Forelimb muscle (tissue), 1 donor: ENCODE measurements at places on chromosomes 2 and 18.

DNA sequence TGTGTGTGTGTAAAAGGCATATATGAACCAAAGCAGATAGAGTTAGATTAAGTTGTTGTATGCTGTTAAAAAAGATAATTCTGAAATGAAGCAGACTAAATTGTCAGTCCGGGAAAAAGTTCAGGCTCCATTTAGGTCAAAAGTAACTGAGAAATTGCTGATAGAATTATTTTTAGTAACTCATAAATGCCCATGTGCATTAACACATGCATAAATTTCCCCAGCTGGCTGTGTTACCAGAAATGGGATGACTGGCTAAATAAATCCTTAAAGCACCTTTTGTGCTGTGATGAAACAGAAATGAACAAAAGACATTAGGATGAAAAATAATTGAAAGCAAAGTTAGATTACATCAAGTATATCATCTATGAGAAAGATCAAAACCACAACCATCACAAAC lies 111.3 kb downstream of the NYAP2 start:
- DNase-seq, result no peak

- DNase-seq, result no peak
Measured at GRCh38 chr2:158138255-158138654, 36.6 kb downstream of the UPP2 start.

- DNase-seq, result no peak
Measured at GRCh38 chr18:60585670-60586069, 213.1 kb upstream of the MC4R start.

- DNase-seq, result no peak
Measured at GRCh38 chr2:68834737-68835376, 36.3 kb downstream of the BMP10 start.

GRCh38 chr2:64623242-64623850 lies 30.4 kb downstream of the SERTAD2 start:
- DNase-seq, result no peak

GRCh38 chr2:2831633-2832032 lies 500.6 kb upstream of the MYT1L start:
- no peak for DNase-seq

- no peak for DNase-seq
Measured at GRCh38 chr2:54906716-54907115, 143.5 kb downstream of the RTN4 start.

DNA sequence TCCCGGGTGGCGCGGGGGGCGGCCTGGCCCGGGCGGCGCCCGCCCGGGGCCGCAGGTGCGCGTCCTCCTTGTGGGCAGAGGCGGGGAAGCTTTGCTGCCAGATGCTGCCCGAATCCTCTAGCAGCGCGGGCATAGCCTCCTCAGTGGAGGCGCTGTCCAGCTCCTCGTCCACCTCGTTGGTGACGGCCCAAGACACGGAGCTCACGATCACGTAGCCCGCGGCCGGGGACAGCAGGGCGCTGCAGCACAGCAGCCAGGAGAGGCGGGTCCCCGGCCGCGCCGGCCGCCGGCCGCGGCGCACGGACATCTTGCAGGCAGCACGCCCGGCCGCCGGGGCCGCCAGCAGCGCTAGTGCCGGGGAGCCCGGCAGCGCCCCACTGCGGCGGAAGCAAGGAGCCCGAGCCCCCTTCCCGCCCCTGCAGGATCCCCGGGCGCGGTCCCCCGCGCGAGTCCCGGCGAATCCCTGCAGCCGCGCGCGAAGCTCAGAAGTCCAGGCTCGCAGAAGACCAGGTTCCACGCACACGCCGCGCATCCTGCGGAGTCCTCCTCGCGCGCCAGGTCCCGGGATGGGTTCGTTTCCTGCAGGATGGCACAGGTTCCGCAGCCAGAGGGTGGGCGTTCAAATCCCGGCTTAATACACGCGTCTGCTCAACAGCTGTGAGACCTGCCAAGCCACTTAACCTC lies at the start of gene CREG2:
TSS of gene CREG2 (minus strand) at position 353 of the 684 bp plus-strand sequence. CDS start at position 307, 46 bp downstream.
- DNase-seq, result peak; percentile 19

DNA sequence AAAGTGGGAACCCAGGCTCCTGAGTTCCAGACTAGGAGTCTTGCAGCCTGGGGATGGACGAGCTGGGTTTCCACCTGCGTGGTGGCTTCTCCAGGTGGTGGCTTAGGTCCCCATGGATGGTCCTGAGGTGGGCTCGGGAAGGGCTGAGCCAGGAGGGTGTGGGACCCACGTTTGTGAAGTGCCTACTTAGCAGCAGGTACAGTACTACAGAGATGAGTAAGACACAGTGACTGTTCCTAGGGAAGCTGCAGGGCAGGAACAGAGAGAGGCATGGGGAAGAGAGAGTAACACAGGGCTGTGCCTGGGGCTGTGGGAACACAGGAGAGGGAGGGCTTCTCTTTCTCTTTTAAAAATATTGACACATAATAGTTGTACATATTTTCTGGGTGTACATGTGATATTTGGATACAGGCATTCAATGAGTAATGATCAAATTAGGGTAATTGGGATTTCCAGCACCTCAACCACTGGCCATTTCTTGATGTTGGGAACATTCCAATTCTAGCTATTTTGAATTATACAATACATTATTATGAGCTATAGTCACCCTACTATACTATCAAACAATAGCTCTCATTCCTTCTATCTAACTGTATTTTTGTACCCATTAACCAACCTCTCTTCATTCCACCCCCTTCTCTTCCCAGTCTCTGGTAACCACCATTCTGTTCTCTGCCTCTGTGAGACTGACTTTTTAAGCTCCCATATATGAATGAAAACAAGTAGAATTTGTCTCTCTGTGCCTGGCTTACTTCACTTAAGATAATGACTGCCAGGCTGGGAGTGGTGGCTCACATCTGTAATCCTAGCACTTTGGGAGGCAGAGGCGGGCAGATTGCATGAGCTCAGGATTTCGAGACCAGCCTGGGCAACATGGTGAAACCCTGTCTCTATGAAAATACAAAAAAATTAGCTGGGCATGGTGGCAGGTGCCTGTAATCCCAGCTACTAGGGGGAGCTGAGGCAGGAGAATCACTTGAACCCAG lies 15.0 kb downstream of the TOGARAM2 start:
- no peak for DNase-seq

DNA sequence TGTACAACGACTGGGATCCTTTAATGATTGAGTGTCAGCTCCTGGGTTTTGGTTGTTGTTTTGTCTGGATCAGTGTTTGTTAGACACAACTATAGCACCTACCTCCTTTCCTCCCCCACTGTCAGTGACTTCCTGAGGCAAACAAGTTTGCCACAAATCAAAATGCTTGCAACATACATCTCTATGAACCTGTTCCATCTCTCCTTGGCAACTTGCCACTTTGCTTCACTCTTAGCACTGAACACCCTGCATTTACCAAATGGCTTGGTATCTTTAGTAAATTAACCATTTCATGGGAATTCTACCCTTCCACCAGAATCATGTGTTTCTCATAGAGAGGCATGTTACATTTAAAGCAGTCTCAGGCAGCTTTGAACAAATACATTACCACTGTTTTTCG lies 301.1 kb upstream of the TANK start:
- no peak for DNase-seq

- DNase-seq, result no peak
Measured at GRCh38 chr2:88626171-88627054, 851 bp downstream of the EIF2AK3 start.

- DNase-seq, result no peak
Measured at GRCh38 chr2:208608122-208608835, 201.7 kb downstream of the PTH2R start.

DNA sequence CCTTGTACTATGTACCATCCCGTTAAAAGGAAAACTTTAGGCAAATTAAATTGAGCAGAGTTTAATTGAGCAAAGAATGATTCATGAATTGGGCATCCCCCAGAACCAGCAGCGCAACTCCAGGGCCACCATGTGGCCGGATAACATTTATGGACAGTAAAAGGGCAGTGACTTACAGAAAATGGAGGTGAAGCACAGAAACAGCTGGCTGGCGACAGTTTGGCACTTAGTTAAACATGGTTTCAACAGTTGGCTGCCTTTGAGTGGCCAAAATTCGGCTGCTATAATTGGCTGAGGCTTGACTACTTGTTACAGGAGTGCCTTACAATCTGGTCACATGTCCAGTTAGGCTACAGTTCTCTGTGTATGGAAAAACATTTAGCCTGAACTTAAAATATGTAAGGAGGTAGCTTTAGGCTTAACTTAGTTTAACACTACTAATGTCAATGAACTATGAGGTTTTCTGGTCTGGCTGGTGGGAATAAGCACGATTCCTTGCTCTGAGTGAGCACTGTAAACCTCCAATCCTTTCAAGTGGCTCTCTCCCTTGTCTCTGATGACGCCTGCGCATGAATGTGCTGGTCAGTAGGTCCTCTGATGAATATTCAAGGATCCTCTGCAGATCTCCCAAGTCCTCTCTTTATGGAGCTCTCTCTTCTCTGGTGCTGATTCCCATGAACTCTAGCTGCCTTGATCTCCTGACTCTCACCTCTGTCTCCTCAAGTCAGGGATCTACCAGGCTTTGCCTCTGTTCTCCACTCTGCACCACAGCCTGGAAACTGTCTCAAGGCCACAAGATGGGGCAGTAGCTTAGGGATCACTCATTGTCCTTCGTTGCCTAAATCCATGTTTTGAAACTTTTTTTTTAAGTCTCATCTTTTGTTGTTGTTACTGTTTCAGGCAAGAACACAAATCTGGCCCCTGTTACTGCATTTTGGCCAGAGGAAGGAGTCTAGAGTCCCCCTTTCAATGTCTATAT lies 24.4 kb upstream of the RAB31 start:
- no peak for DNase-seq

DNA sequence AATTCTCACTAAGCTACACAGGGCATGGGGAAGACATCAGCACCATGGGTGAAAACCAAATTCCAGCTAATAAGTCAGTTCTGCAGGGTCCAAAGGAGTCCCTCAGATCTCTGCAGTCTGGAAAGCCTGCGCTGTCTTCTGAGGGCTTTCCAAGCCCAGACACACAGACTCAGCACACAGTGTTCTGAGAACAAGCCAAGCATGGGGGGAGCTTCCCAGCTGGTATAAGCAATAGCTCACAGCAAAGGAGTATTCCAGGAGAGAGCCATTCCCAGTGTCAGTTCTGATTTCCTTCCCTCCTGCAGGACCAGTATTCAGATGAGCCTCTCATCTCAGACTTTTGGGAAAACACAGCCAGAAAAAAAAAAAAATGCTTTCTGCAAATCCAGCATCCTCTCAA lies 370.8 kb downstream of the TNS1 start:
- DNase-seq, result no peak

GRCh38 chr2:215644233-215644897 lies 208.5 kb upstream of the FN1 start:
- DNase-seq, result peak; percentile 71
